A549 treated with Hydrocortisone at 1 μM for 4 hours (cell line): ENCODE measurements at places on chromosomes 11 and 22. TPM values are rescaled to one million over a fixed set of nuclear protein-coding genes. Genes with fewer than 3 reads are reported as not detected.

HPX gene
- total RNA-seq: 0.48 to 0.66 TPM (median 0.51 TPM) in 5 replicates

NUP160 gene
- 25.2 to 38.3 TPM (median 28.7 TPM) in 5 replicates for total RNA-seq

TRIM51 gene
- total RNA-seq: not detected in 5 replicates

FADS1 gene
- 174 to 247 TPM (median 208 TPM) in 5 replicates for total RNA-seq

GAS2 gene
- total RNA-seq: 0.35 to 1.2 TPM (median 0.93 TPM) in 5 replicates

OR52N2 gene
- not detected in 5 replicates for total RNA-seq

OR8G5 gene
- not detected in 5 replicates for total RNA-seq

CABP4 gene
- not detected in 5 replicates for total RNA-seq

TMEM191B gene
- total RNA-seq: 0.63 to 1.5 TPM (median 1.3 TPM) in 5 replicates

CYTH4 gene
- total RNA-seq: 0.53 to 1.5 TPM (median 0.74 TPM) in 5 replicates

MEI1 gene
- total RNA-seq: 0.25 TPM in 1 of 5 replicates, not detected in the others

CHRNA10 gene
- 0.70 to 2.1 TPM (median 0.91 TPM) in 5 replicates for total RNA-seq

GNAZ gene
- 1.9 to 3.1 TPM (median 2.8 TPM) in 5 replicates for total RNA-seq

OR5AR1 gene
- total RNA-seq: not detected in 5 replicates

SLC22A9 gene
- total RNA-seq: not detected in 5 replicates

CDC45 gene
- 22.7 to 29.4 TPM (median 24.5 TPM) in 5 replicates for total RNA-seq
